Fibroblast of skin of back (primary cell): ENCODE measurements at places on chromosomes 7 and 10.

GRCh38 chr7:329691-330281, 39.8 kb downstream of the FOXL3 start:
- DNase-seq, result no peak

DNA sequence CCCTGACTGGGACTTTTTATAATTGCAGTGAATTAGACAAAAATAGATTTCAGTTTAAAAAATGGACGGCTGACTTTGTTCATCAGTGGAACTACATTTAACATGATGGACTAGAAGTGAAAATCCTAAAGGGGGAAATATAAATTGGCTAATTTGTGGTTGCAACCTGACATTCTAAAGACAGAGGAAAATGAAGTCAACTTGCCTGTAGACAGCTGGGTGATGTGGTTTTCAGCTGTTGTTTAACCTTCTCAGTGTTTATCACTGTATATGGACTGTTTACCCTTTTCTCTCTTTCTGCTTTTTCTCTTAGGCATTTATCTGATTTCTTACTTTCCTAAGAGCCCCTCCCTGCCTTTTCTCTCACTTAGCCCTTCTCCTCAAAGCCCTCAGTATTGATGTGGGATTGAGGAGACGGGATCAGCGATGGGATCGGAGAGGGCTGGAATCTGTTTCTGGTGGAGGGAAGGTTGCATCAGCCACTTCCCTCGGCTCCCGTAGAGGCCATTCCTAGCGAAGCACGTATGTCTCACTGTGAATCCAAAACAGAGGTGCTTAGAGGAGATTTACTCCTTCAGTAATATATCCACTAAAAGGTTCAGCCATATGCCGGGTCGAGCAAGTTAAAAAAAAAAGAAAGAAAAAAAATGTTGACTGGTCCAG, 109.0 kb upstream of the KLF6 start:
- no peak for DNase-seq

GRCh38 chr7:87413951-87414793, 61.3 kb downstream of the ABCB4 start:
- DNase-seq, result peak; percentile 53

DNA sequence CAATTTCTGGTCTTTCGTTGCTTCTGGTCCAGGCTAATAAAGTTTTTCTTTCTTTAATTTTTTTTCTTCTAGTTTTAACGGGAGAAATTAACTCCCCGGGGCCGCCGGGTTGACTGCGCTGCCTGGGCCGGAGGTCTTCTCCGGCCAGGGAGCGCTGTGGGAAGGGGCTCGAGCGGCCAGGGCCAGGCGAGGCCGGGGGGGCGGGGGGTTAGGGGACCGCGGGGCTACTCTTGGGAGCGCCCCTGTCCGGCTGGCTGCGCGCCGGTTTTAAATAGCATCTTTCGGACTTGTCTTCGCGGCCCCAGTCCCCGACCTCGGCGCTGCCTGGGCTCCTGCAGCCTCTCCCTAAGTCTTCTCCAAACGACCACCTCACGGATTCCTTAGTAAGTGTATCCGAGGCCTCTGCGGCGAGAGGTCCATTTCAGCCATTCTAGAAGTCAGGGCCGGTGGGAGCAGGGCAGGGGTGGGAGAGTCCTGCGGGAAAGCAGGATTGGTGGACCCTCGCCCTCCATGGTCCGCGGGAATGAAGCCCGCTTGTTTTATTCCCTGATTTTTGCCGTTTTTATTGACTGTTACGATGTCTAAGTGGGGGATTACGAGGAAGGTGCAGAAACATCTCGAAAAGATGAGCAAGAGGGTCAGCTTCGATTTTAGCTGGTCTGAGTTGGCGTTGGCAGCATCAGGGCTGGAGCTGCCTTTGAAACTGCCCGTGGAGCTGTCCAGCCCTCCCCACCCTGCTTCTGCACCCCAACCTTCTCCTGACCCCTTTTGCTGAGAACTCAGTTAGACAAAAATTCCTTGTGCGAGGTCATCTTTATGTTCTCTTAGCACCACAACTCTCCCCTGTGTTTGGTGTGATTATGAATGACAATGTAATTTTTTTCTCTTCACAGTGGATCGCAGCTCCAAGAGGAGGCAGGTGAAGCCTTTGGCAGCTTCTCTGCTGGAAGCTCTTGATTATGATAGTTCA, 555 bp downstream of the PHF14 start:
- DNase-seq, result peak; percentile 24

- no peak for DNase-seq
Measured at GRCh38 chr10:131532745-131533341, 221.3 kb upstream of the TCERG1L start.

GRCh38 chr7:100719523-100720278, 567 bp upstream of the EPO start:
- DNase-seq, result peak; percentile 25

- DNase-seq, result peak; percentile 97
Measured at GRCh38 chr7:29488977-29489376, 74.7 kb upstream of the PRR15 start.

- DNase-seq, result peak; percentile 51
Measured at GRCh38 chr7:25855854-25856782, 295.9 kb upstream of the NFE2L3 start.

DNA sequence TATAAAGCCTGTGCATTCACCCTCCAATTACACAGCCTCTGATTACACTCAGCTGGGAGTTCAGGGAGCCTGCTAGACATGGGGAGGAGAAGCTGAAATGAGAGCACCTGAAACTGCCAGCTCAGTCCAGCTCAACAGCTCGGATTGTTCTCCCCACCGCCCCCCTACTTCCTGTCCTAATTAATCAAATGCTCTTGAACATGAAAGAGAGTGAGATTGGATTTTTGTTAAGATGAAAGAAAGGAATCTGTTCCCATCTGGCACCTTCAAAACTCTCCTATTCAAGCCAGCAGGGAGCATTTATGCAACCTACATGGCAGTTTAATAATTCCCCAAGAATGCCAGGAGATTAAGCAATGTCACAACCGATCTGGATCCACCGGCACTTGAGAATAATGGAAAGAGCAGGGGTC, 98.0 kb downstream of the NPSR1 start:
- no peak for DNase-seq

GRCh38 chr10:31926765-31927564, 1.7 kb downstream of the ARHGAP12 start:
- DNase-seq, result no peak

- DNase-seq, result no peak
Measured at GRCh38 chr7:90396420-90396819, 6.8 kb upstream of the CLDN12 start.

DNA sequence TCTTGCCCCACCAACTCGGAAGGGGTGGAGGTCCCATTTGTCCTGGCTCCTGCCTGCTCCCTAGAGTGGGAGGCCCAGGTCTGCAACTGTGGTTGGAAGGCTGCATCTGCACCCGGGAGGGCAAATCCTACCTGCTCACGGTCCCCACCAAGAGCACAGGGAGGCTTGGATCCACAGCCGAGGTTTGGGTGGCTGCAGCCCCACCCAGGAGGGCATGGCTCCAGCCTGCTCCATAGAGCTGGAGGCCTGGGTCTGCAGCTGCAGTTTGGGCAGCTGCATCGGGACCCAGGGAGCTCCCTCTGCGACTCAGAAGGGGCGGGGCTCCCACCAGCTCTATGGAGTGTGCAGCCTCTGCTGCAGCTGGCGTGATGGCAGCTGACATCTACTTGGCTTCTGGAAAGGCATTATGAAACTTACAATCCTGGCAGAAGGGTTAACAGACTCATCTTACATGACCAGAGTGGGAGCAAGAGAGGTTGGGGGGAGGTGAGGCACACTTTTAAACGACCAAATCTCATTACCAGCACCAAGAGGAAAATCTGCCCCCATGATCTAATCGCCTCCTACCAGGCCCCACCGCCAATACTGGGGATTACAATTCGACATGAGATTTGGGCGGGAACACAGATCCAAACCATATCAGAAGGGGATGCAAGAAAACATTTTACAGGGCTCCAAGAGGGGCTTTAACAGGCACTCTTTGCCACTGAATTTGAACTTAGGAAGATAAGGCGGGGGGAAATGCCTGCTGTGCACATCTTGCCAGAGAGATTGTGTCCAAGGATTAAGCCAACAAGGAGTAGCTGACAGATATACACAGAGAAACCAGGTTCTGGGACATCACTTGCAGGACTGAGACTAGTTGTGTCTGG, 8.2 kb upstream of the BLVRA start:
- no peak for DNase-seq

DNA sequence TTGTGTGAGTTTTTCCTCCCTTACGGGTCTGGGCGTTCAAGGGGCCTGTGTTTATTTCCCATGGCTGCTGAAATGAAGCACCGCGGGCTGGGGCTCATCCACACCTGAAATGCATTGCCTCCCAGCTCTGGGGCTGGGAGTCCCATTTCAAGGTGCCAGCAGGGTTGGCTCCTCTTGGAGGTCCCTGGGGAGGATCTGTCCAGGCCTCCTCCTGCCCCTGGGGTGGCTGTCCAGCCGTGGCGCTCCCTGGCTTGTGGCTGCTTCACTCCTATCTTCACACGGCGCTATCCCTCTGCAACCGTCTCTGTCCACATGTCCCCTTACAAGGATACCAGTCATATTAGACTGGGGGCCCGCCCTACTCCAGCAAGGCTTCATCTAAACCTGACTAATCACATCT, 41.1 kb upstream of the CNPY1 start:
- DNase-seq, result no peak

- peak; percentile 9 for DNase-seq
Measured at GRCh38 chr7:155543011-155543876, 3.1 kb downstream of the CNPY1 start.

- DNase-seq, result peak; percentile 15
Measured at GRCh38 chr7:18179093-18179492, 151.4 kb upstream of the PRPS1L1 start.

- DNase-seq, result no peak
Measured at GRCh38 chr10:124921261-124921660, 20.7 kb upstream of the ZRANB1 start.

DNA sequence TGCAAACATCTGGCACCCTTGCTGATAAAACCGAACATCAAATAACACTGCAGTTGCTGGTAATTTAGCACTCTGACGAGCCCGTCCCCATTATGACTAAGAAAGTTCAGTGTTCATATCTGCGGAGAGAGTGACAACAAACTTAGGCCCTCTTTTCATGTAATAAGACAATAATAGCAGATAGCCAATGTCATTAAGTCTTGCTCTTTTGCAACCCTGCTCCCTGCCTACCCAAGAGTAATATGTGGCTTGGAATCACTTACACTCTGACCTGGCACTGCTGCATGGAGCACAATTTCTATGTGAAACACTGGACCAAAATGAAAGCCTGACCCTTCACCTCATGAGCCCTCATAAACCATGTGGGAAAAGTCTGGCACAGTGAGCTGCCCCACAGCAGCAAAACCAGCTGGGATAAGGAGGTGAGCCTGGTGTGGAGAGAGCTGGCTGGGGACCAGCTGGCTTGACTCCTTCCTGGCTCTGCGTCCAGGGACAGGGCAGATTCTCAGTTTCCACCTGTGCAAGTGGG, 86.5 kb downstream of the HIPK2 start:
- no peak for DNase-seq

GRCh38 chr10:63376560-63377304, 89.0 kb downstream of the JMJD1C start:
- peak; percentile 92 for DNase-seq

DNA sequence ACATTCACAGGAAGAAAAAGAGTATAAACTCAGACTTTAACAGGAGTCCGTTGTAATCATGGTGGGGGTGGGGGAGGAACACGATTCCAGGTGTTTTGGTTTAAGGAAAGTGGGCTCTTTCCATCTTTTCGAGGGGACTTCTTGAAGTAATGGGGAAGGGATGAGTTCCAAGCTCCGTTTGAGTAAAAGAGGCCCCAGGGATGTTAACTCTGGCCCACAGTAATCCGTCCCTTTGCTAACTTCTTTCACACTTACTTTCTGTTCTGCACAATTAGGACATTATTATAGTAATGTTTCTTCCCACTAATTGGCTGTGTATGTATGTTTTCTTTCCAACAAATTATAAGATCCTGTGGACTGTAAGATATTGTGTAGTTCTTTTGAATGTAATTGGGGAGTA, 374.4 kb downstream of the BBS9 start:
- DNase-seq, result no peak

- no peak for DNase-seq
Measured at GRCh38 chr7:44167920-44168319, 21.3 kb downstream of the GCK start.

DNA sequence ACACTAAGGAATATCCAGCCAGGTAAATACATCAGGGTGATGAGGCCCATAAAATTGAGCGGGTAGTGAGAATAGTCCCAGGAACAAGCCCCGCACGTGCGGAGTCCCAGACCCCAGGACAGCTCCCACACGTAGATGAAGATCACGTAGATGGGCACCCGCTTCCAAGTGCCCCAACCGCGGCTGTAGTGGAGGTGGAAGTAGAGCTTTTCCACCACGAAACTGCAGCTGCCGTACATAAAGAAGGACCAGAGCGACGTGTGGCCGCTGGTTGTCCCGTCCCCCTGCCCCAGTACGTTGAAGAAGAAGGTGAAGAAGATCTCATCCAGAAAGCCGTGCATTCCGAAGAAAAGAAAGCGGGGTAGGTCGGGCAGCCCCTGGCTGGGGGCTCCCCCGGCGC, 948 bp downstream of the TMEM229A start:
- no peak for DNase-seq

- DNase-seq, result no peak
Measured at GRCh38 chr10:104092749-104093148, 7.1 kb upstream of the COL17A1 start.

DNA sequence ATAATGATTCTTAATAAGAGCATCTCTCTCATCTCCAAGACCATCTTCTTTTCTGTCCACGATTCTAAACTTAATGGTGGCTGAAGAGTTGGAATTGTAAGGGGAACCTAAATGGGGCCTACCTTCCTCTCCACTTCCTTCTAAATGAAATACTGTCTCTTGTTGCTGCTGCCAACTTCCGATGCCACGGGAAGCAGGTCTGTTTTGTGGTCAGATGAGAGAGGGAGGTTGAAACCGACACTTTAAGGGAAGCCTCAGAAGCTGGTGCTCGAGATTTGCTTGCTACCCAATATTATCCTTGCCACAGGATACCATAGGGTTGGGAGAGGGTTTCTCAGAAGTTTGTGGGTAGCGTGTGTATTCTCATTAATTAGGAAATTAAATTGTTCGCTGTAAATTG, 464.1 kb downstream of the SUGCT start:
- DNase-seq, result no peak

DNA sequence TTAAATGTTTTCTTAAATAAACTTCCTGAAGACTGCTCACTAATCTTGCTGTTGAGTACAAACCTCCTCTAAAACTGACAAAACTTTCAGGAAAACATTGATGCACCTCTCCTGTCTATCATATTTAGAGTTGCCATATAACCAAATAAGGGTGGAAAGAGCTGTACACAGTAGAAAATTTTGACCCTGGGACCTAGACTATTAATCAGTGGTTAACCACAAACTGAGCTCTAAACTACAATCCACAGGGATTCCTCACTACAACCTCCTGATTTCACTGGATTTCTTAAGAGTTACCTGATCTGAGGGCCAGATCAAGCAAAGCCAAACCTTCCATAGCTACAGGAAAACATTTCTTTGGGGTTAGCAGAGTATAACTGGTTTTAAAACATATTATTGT, 39.9 kb upstream of the WNT16 start:
- peak; percentile 76 for DNase-seq

DNA sequence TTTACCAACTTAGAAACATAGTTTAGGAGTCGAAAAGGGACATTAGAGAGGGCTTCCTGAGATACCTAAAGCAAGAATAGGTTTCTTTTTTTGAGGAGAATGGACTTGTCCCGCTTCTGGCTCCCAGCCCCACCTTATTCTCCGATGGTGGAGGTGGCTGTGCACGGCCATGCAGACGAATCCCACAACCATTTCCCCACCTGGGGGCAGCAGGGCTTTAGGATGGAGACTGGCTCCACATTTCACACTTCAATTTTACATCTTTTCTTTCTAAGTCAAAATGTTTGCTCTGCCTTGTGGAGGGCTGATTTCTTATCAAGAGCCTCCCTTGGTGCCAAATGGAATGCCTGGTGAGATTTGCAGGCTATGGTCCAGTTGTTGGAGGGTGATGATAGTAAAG, 118.5 kb downstream of the GLRX3 start:
- DNase-seq, result no peak
